ENCODE measurements at places on chromosomes 6 and 20.

DNA sequence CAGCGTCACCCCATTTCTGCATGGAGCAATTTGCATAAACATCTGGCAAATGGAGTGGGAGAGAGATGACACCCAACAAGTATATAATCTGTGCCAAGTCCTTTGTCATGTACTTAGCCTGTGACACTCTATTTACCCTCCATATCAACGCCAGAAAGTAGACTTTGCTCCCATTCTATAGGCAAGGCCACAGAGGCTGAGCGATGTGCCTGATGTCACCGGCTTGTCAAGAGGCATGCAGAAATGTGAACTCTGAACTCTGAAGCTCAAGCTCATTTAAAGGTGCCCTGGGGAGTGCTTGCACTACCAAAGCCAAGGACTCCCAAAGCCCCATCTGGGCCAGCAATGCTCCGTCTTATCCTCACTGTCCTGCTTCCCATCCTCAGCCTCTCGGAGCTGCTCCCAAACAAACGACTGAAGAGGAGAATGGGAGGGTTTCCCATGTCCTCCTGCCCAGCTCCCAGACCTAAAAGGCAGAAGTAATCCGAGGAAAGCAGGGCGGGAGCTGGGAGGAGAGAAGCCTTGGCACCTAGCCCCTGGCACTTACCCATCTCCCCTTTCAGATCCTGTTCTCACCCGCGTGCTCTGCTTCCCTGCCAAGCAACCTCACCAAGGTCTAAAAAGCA lies 9.2 kb downstream of the CPNE5 start:
- DNase-seq: no peak

- DNase-seq: no peak
Measured at GRCh38 chr6:37459981-37460800, 27.2 kb downstream of the CMTR1 start.

- DNase-seq: no peak
Measured at GRCh38 chr6:162751211-162751859, 23.6 kb downstream of the PACRG start.

DNA sequence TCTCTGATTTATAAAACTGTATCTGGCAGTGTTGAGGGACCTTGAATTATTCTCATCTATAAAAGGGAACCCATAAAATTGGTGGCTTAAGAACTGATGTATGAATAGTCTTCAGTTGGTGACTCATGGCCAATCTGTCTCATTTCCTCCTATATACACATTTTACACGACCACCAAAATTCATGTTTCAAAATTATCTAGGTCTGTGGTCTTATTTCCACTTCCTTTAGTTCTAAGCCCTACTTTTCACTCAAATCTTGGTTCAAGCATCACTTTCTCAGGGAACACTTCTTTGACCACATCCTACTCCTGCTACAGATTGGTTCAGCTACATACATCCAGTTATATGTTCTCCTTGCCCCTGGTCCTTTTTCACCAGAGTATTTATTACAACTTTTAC lies 18.6 kb upstream of the ENPP1 start:
- DNase-seq: no peak

DNA sequence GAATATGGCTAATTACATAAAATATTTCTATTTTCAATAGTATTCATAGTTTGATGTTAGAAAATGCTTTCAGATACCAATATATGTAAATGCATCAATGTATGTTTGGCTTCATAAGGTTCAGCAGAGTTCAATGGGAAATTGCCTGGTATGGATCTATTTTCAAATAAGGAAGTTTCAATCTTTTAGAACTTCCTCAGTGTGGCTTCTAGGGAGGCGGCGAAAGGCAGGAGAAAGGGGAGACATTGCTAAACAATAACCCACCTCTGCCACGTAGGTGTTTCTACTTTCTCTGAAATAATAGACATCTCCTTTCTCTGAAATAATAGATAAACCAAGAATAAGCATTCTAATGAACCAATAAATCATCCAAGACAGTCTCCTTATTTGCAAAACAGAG lies 237.7 kb upstream of the RAB32 start:
- DNase-seq: no peak

GRCh38 chr6:18034798-18035202 lies 47.4 kb upstream of the KIF13A start:
- DNase-seq: no peak

Measured in HS-5 (cell line).